ENCODE measurements at places on chromosomes 3 and 15. TPM values are rescaled to one million over a fixed set of nuclear protein-coding genes. Genes with fewer than 3 reads are reported as not detected.

Gene LNP1
- total RNA-seq, result 0.77 TPM

Gene TTLL13
- total RNA-seq, result 0.09 TPM

Gene CD96
- total RNA-seq, result 0.02 TPM

Gene CLRN1
- not detected for total RNA-seq

Gene DNAH12
- total RNA-seq, result 0.03 TPM

Gene ANKRD34C
- not detected for total RNA-seq

Gene KLHL24
- total RNA-seq, result 7.6 TPM

Gene SERINC4
- 0.08 TPM for total RNA-seq

Gene EOMES
- total RNA-seq, result 1.3 TPM

Gene CKMT1A
- total RNA-seq, result 2.6 TPM

Gene KBTBD8
- 0.43 TPM for total RNA-seq

Gene SCN11A
- total RNA-seq, result not detected

Gene CLDND1
- 47.1 TPM for total RNA-seq

Gene PDE8A
- total RNA-seq, result 31.3 TPM

Gene PTX3
- 1.2 TPM for total RNA-seq

Gene LRRN1
- not detected for total RNA-seq

Gene MKRN2OS
- total RNA-seq, result not detected

Gene WDR49
- not detected for total RNA-seq

Gene IQCF5
- total RNA-seq, result not detected

Gene FBXO40
- not detected for total RNA-seq

Gene LRRIQ4
- not detected for total RNA-seq

Gene ADAMTS7
- 6.1 TPM for total RNA-seq

Gene GOLGA6L7
- not detected for total RNA-seq

Gene CSPG5
- 1.4 TPM for total RNA-seq

Gene CFAP91
- 0.40 TPM for total RNA-seq

Gene SLC22A14
- 0.03 TPM for total RNA-seq

Gene AGBL1
- total RNA-seq, result not detected
